ENCODE measurements at places on chromosomes 7 and 10. TPM values are rescaled to one million over a fixed set of nuclear protein-coding genes. Genes with fewer than 3 reads are reported as not detected.

EPDR1 gene
- 6.3 TPM for total RNA-seq

- no peak for DNase-seq
These were observed 436.2 kb upstream of the GALNT17 start for GRCh38 chr7:70695795-70696083.

DNA sequence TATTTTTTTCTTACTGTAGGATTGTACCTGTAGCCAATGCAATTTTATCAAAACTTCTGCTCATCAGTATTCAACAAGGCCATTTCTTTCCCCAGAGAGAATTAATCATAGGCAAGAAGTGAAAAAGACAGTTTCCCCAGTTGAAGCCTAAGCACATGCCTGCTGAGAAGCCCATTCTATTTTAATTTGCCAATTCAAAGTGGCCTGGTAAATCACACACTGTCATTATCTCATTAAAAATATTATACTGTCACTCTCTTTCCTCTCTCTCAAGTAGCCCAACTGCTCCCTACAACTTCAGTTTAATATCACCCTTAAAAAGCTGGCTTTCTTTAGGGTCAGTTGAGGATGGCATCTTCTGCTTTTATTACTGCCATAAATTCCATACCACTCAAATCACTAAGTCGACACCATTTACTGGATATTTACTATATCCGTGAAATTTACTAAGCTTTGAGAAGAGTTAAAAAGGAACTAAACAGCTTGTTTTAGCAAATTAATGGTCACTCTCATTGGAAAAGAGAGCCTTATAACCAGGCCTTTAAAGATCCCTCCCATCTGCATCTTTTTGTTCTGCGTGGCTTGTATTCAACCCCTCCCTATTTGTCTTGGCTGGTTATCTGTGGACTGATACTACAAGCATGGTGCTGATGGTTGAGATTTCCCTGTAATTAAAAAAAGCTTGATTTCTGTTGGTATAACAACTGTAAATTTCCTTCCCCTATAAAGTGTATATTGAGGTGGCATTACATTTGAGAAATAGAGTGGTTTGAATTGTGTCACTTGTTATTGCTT is 30.6 kb downstream of the COL28A1 start:
- no peak for DNase-seq

DNA sequence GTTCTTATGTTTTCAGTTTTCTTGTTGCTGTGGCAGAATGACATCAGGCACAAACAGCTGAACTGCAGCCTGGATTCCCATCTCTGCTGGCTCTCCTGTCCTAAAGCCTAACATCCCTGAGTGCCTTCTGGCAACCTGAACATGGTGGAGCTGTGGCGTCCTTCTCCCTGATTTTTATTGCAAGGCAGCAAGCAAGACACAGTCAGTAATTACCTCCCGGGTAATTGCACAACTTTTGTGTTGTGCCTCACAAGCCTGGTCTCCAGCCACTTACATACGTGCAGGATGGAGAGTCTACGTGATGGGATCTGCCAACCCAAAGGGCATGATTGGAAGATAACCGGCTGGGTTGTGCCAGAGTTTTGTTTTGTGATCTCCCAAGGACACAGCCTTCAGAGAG is 116.1 kb upstream of the PARD3 start:
- no peak for DNase-seq

DNA sequence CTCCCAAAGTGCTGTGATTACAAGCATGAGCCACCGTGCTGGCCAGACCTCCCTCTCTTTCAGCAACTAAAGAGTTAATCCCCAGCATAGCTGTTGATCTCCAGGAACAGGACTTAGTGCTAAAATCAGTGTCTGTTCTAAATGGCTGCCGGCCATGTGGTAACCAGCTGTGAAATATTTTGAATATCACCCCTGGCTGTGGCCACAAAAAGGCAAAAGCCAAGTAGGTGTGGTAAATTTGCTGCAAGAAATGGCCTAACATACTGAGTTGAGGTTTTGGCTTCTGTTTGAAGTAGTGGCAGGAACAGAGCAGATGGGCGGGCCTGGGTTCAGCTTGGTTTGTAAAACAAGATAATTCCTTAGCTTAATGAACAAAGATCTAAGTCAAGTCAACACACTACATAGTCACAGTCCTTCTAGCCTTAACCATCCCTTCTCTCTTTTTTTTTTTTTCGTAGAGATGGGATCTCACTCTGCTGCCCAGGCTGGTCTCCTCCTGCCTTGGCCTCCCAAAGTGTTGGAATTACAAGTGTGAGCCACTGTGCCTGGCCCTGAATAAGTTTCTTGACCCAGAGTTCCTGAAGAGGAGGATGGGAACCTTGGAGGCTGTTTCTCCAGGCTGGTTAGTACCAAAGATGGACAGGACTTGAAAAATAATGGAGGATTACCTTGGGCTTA is 22.7 kb upstream of the AGFG2 start:
- no peak for DNase-seq

HMX2 gene
- 1.4 TPM for total RNA-seq

GRM3 gene
- total RNA-seq: 1.5 TPM

- peak; percentile 80 for DNase-seq
These were observed 90.3 kb downstream of the MYL10 start for GRCh38 chr7:101538596-101539459.

SLC12A9 gene
- 39.3 TPM for total RNA-seq

GRCh38 chr7:19376538-19376937 is 231.3 kb upstream of the FERD3L start:
- no peak for DNase-seq

ANKRD61 gene
- not detected for total RNA-seq

DNA sequence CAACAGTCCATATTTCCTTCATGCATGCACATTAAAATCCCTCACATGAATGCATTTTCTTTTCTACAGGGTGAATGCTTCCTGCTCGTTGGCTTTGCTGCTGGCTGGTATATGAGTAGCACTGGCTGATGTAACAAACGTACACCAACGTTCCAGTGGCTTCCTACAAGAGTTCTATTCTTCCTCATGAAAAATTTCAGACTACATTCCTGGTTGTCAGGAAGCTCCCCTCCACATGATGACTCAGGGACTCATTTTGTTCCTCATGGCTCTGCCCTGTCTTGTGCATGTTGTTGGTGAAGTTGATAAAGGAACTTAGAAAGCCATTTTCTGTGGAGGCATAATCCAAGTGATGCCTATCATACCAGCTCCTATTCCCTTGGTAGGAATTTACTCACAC is 470.7 kb upstream of the KLF6 start:
- no peak for DNase-seq

DNA sequence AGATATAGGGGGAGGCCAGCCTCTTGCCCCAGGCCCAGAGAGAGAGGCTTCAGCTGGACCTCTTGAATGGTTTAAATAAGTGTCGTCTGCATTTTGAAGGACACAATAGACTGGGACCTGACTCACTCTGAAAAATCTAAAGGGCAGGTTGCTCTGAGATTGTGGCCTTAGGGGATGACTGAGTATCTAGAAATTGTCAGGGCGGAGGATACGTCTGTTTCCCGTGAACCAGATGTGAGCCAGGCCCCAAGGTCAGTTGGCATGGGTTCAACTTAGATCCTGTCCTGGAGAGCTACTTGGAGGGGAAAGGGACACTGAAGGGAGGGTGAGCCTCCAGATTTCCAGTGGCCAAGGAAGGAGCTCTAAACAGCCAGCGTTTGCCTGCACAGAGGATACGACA is 110.2 kb downstream of the CHN2 start:
- DNase-seq: no peak

- no peak for DNase-seq
These were observed 524.6 kb downstream of the LRMDA start for GRCh38 chr10:75955973-75956502.

DNA sequence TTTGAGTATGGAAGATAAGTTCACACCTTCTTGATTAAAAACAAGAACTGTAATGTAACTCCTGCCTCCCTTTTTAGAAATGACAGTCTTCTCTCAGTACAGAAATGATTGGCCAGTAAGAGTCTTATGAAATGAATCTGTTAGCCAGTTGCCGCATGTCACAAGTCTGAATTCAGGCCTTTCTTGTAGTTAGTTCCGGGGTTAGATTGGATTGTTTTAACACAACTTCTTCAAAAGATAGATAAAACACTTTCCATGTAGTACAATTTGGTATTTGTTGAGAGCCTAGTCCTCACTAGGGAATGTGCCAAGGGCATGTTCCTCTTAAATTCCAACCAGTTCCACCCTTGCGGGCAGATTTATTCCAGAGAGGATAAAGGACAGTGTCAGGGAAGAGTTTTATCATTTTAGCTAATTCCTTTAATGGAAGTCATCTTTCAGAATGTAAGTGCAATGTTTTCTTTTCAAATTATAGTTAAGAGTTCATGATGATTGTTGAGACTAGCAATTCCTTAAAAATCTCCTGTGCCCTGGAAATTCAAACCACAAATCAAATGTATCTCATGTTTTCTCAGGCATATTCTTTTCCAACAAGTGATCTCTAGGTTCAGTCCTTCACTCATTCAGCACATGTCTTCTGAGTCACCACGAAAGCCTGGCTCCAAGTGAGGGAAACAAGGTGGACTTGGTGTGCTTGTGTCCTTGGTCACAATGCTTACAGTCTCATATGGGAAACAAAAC is 4.1 kb downstream of the FHIP2A start:
- DNase-seq: no peak

- no peak for DNase-seq
These were observed 136.3 kb downstream of the MALRD1 start for GRCh38 chr10:19184891-19185290.

DNA sequence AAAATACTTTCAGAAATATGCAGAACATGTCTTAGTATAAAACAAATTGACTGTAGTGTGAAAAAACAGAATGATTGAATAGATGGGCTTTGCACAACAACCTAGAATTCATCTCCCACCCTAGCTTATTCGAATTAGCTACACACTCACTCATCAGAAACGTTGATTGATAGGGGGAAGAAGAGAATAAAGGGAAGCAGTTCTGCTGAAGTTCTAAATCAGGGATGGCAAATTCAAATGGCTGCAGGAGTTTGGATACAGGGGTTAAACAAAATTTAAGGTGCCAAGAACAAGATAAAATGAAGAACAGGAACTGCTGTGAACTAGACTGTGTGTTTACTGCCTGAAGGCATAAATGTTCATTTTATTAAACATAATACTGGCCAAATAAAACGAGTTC is 9.0 kb downstream of the CD36 start:
- DNase-seq: no peak

TFR2 gene
- total RNA-seq: 5.7 TPM

DNA sequence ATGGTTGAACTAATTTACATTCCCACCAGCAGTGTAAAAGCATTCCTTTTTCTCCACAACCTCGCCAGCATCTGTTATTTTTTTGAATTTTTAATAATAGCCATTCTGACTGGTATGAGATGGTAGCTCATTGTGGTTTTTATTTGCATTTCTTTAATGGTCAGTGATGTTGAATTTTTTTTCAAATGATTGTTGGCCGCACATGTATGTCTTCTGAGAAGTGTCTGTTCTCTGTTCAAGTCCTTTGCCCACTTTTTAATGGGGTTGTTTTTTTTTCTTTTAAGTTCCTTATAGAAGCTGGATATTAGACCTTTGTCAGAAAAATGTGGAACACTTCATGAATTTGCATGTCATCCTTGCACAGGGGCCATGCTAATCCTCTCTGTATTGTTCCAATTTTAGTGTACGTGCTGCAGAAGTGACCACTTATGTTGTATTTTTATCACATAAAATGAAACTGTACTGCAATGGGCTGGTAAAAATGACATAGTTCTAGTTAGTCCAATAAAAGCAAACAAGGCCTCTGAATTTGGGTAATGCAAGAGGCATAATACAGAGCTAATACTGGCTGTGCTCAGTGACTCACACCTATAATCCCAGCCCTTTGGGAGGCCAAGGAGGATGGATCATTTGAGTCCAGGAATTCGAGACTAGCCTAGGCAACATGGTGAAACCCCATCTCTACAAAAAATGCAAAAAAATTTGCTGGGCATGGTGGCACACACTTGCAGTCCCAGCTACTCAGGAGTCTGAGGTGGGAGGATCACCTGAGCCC is 70.3 kb downstream of the ABI1 start:
- no peak for DNase-seq

- DNase-seq: no peak
These were observed 89.4 kb downstream of the TBXAS1 start for GRCh38 chr7:139918480-139918879.

SRRM3 gene
- 24.6 TPM for total RNA-seq

FFAR4 gene
- total RNA-seq: 0.07 TPM

DNA sequence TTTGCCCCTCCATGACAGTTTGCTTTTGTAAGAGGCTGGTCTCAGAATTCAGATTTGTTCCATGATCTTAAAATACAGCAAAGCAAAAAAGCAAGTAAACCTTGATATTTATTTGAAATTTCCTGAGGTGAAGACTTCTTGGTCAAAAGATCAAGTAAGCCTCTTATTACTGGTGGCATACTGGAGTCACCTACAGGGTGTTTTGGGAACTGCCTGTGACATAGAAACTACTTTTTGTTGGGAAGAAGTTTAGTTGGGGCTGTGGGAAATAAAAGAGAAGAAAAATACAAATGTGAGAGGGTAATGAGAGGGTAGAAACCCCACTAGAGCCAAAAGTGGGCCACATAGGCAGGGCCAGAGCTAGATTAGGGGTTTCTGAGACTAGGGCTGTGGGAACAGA is 217.9 kb downstream of the OTUD1 start:
- peak; percentile 12 for DNase-seq

PKD2L1 gene
- not detected for total RNA-seq

- no peak for DNase-seq
These were observed 13.1 kb upstream of the GRB10 start for GRCh38 chr7:50795831-50796230.

GRCh38 chr10:107498983-107499382 is 334.5 kb upstream of the SORCS1 start:
- no peak for DNase-seq

SMC3 gene
- 65.4 TPM for total RNA-seq
